ENCODE measurements at places on chromosomes 4 and X. TPM values are rescaled to one million over a fixed set of nuclear protein-coding genes. Genes with fewer than 3 reads are reported as not detected.

DNA sequence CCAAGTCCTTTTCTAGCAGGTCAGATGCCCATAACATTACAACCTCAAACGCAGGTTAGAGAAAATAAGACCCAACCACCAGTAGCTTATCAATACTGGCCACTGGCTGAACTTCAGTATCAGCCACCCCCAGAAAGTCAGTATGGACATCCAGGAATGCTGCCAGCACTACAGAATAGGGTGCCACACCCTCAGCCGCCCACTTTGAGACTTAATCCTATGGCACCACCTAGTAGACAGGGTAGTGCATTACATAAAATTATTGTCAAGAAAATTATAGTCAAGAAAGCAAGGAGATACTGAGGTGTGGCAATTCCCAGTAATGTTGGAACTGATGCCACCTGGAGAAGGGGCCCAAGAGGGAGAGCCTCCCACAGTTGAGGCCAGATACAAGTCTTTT lies 19.9 kb upstream of the TRIM61 start:
- H3K4me1 ChIP-seq = no peaks in the 10 kb centered on the region
- no peaks in the 10 kb centered on the region for H3K27me3 ChIP-seq
- H3K27ac ChIP-seq = no peak overlapping the region
- no peak overlapping the region for H3K4me3 ChIP-seq

- no peaks in the 10 kb centered on the region for H3K36me3 ChIP-seq
- H3K4me3 ChIP-seq = no peak overlapping the region
- H3K27me3 ChIP-seq = no peaks in the 10 kb centered on the region
- peaks cover 17% of the 10 kb centered on the region for H3K4me1 ChIP-seq
- H3K27ac ChIP-seq = no peak overlapping the region
These were observed 5.0 kb downstream of the FBXO8 start for GRCh38 chr4:174278467-174278866.

- H3K27ac ChIP-seq = no peak overlapping the region
- H3K36me3 ChIP-seq = no peaks in the 10 kb centered on the region
- no peak overlapping the region for H3K4me3 ChIP-seq
- no peaks in the 10 kb centered on the region for H3K27me3 ChIP-seq
- no peak for DNase-seq
- H3K4me1 ChIP-seq = no peaks in the 10 kb centered on the region
These were observed 92.8 kb upstream of the CCDC160 start for GRCh38 chrX:134144231-134144630.

DNA sequence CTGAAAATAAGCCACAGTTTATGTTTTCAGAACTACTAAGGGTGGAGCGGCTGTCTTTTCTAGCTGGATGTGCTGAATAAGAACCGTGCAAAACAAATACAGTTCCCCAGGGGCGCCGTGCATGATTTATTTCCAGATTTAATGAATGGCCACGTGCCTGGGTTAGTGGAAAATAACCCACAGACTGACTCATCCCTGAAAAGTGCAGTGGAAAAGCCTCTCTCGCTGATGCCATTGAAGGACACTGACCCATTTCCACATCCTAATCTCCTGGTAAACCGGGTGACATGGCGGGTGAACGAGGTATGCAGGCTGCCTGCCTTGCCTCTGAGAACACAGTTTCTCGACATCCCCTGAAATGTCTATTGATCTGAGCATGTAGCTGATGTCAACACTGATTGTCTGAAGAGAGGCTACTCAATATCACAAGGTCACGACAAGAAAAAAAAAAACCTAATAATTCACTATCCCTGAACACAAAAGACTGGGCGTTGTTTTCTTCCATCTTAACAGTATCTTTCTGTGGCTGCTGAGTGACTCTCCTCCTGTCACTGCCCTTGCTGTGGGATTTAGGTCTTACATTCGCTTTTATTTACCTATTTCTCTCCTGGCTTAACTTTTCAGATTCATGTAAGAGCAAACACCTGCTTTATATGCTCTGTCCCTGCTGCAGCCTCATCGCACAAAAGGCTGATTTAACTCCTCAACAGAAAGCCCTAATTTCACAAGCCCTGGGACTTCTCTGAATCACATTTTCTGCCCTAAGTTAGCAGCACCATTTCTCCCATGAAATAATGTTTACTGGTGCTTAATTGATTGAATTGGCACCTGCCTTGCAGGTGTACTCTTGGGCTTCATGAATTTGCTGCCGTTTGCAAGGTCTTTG lies 76.9 kb upstream of the SCOC start:
- no peaks in the 10 kb centered on the region for H3K27me3 ChIP-seq
- H3K4me3 ChIP-seq = no peak overlapping the region
- H3K36me3 ChIP-seq = no peaks in the 10 kb centered on the region
- H3K27ac ChIP-seq = no peak overlapping the region

DNA sequence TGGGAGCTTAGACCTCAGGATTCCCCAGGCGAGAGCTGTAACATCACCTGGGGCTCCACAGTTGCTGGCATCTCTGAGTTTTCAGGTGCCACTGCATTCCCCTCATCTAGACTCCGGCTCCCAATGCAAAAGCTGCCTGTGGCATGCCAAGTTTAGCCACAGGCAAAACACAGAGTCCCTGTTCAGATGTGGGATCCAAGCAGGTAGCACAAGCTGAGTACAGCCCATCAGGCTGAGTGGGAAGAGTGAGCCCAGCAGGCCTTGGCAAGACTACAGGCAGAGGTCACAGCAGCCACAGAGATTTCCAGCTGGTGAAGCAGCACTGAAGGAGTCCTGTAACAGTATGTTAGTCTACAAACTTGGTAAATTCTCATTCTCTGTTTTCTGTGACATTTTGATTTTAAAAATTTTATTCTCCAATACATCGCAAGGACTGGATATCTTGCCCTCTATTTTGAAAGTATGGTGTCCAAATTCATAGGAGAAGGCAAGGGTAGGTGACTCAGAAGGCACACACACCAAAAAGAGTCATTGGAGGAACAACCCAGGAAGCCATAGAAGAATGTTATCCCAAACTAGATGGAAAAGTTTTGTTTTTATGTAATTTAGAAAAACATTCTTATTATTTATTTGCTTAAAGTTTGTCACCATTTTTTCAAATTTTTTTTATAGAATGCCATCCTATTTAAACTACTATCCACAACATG lies 13.6 kb upstream of the CXCL2 start:
- H3K36me3 ChIP-seq = no peaks in the 10 kb centered on the region
- H3K27ac ChIP-seq = peak overlapping the region; percentile 85
- H3K4me3 ChIP-seq = no peak overlapping the region
- peaks cover 40% of the 10 kb centered on the region for H3K4me1 ChIP-seq
- no peak for DNase-seq

- H3K36me3 ChIP-seq = no peaks in the 10 kb centered on the region
- no peaks in the 10 kb centered on the region for H3K4me1 ChIP-seq
- H3K27ac ChIP-seq = no peak overlapping the region
- DNase-seq = no peak
- no peaks in the 10 kb centered on the region for H3K27me3 ChIP-seq
- no peak overlapping the region for H3K4me3 ChIP-seq
These were observed 90.8 kb upstream of the TSPAN5 start for GRCh38 chr4:98749206-98749605.

The ZCCHC4 gene
- 9.1 TPM for total RNA-seq

The VCX2 gene
- not detected for total RNA-seq

The SOD3 gene
- total RNA-seq = 75.2 TPM

Measured in heart left ventricle (tissue), 16 donors.